ENCODE measurements at places on chromosomes 7 and 10.

DNA sequence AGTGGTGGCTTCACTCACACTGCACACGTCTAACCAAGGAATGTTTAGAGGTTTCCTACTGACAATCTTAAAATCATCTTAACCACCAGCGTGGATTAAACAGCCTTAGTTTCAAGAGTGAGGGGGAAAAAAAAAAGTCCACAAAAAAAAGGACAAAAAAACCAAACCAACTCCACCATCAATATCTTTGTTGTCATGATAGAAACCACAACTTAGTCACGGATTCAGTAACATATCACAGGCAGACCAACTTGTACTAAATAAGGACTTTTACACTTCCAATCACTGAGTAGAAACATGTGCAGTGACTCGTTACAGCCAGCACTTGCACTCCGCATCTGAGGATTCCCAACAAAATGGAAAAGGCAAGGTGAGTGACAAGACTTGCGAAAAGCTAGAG is 46.5 kb downstream of the FAM171A1 start:
- DNase-seq: no peak

DNA sequence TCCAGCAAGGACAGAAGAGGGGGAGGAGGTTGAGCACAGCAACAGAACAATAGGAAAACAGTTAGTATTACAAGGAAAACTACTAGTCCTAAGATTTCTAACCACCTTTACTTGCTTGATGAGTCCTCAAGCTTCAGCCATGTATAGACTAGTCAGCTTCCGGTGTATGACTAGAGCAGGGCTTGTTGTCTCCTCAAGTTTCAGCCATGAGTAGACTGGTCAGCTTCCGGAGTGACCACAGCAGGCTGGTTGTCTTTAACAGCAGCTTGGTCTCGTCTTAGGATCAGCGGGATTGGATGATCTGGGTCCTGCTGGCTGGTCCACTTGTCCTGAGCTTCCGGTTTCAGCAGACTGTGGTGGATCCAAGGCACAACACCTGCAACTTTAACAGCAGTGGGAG is 10.6 kb upstream of the ZNF239 start:
- DNase-seq: no peak

DNA sequence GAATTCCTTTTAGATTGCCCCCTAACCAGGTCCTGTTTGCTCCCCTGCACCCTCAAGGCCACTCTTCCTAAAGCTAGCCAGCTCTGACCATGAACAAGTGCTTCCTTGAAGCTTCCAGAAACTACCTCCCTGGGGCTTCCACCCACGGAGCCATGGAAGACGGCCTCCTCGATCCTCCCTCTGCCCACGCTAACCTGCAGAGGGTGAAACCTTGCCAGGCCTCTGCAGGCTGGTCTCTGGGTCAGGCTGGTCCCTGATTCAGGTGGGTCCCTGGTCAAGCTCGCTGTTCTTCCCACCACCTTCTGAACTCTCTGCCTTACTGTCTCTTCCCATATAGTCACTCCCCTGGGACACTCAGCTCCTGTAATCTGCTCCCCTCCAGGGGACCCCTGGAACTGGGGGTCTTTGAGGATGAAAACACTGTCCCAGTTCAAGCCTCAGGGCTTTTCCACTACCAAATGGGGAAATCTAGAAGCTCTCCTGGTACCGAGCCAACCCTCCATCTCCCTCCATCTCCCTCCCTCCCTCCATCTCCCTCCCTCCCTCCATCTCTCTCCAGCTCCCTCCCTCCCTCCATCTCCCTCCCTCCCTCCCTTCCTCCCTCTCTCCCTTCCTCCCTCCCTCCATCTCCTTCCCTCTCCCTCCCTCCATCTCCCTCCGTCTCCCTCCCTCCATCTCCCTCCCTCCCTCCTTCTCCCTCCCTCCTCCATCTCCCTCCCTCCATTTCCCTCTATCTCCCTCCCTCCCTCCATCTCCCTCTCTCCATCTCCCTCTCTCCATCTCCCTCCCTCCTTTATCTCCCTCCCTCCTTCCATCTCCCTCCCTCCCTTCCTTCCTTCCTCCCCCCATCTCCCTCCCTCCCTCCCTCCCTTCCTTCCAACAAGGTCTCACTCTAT is 2.9 kb downstream of the MLXIPL start:
- no peak for DNase-seq

DNA sequence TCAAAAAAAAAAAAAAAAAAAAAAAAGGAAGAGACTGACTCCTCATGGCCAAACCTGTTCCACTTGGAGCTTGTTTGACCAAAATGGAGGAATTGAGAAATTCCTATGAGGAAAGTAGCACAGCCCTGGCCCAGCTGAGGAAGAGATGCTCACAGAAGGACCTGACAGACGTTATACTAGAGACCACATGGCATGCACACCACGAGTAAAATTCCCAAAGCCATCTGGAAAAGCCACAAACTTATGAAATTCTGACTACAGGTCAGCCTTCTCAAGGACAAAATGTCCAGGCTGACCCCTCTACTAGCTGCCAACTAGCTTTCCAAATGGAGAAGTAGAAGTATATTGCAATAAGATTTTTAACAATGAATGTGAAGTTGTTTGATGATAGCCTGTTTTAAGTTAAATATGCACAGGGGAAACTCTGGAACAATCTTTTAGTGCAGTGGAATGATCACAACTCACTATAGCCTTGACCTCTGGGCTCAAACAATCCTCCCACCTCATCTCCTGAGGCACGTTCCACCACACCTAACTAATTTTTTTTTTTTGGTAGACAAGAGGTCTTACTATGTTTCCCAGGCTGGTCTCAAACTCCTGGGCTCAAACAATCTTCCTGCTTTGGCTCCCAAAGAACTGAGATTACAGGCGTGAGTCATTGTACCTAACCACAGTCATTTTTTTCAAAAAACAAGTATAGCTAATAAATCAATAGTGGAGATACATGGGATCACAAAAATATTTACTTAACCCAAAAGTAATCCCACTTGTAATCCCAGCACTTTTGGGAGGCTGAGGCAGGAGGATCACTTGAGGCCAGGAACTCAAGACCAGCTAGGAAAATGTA is 75.7 kb downstream of the AKR1D1 start:
- no peak for DNase-seq

GRCh38 chr10:121633056-121633455 is 34.8 kb upstream of the FGFR2 start:
- no peak for DNase-seq

GRCh38 chr10:95832216-95833041 is 75.3 kb upstream of the CC2D2B start:
- DNase-seq: no peak

DNA sequence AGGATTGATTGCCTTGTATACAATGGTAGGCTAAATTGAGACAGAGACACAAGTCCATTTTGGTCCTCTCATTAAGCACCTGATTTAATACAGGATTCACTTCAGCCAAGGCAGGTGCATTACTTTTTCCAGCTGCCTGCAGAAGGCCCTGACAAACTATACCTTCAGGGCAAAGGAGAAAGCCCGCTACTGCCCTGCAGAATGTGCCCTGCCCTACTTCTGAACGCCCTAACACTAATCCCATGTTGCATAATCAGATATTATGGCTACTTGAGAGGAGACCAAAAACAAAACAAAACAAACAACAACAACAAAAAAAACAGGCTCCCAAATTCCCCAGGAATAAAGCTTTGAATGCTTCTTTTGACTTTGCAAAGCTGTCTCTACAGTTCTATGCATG is 116.9 kb upstream of the ABI1 start:
- no peak for DNase-seq

DNA sequence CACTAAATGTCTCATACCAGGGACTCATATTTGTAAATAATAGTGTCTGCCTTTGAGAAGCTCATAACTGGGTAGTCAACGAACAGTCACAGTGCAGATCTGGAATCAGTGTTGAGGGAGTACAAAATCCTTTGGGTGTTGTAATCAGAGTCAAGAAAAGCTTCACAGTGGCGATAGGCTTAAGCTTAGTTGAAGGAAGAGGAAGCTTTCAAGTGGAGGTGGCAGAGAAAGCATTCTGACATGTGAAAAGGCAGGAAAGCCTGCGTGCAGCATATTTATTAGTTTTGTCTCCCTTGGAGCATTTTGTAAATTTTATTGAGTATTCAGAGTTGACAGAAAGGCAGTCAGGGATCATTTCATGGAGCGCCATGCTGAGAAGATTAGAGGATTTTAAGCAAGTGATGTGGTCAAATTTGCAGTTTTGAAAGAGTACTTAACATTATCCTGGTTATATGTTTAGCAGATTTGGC is 104.9 kb downstream of the ADK start:
- no peak for DNase-seq

GRCh38 chr7:28419716-28420115 is 7.4 kb downstream of the CREB5 start:
- no peak for DNase-seq

DNA sequence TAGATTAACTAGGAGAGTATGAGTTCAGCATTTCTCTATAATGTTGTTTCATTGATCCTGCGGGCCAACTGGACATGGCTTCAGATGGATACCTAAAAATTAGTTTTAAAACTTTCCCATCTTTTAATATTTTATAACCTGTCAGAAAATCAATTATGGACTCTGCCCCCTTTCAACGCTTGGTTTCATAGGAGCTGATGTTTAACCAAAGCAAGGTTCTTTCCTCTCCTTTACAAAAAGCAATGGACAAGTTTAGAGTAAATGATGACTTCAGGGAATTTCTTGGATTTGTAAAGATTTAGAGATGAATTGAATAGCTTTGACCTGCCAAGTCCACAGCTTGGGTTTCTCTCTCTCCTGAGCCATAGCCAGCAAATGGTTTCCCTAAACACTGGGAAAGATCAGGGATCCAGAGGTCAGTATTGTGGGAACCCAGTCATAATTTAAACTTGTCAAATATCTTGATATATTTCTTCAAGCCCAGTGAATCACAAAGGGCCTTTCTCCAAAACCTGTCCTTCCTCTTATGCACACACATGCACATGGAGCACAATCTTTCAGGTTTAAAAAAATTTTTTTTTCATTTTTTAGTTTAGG is 177.1 kb downstream of the EVX1 start:
- DNase-seq: no peak
